NCI-H1105 (cell line): ENCODE measurements at places on chromosomes 16 and 17.

DNA sequence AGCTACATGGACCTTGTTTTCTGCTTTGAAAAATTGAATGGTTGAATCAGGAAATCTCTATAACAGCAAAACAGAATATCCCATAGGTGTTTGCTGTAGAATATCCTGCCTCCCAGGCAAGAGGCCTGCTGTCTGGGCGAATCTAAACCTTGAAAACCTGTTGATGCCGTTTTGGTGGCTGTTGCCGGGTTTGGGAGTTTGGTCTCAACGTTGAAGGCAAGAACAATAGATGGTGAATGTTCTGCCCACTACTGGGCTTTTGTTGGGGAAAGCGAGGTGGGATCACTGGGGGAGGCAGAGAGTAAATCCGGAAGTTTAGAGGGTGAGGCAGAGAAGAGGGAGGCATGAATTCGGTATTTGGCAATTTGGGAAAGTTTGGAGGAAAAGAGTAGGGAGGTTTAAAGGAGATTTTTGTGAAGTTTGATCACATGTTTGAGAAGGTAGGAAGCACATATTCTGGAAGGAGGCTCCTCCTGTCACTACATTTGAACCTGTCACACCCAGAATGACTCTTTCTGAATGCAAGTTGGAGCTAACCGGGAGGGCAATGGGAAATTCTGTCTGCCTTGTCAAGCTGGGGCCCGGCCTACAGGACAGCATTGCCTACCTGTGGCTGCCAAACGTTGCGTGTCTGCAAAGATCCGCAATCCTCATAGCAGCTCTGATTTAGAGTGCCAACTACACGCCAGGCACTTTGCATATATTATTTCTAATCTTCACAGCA is 46.5 kb downstream of the GPRC5B start:
- no peak for DNase-seq

GRCh38 chr16:48272837-48273421 is 25.6 kb upstream of the ABCC11 start:
- no peak for DNase-seq

GRCh38 chr17:39920218-39921210 is 2.1 kb upstream of the GSDMB start:
- DNase-seq: no peak

DNA sequence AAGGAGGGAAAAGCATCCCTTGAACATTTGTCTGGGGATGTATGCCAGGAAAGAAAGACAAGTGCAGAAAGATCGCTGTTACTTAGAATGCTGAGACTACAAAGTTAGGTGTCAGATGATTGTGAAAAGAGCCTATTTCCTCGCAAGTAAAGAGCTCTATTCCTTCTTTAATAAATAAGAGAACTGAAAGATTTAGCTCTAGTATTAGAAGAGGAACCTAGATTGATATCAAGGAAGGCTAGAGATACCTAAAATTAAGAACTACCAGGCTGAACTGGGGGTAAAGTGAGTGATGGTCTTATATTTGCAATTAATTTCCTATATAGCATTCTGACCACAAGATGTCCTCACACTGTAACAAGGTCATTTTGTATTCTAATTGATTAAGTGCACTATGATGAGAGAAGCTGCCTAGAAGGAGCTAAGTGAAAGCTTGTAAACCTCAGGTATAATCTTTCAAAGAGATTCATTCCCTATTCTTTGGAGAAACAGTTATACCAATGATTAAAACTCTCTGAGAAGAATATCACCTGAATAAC is 62.3 kb downstream of the SSH2 start:
- no peak for DNase-seq

GRCh38 chr16:3020247-3020603 is at the start of gene TNFRSF12A:
TSS of gene TNFRSF12A (plus strand) at chr16:3020368. CDS start at chr16:3020398, 30 bp downstream.
- DNase-seq: no peak

DNA sequence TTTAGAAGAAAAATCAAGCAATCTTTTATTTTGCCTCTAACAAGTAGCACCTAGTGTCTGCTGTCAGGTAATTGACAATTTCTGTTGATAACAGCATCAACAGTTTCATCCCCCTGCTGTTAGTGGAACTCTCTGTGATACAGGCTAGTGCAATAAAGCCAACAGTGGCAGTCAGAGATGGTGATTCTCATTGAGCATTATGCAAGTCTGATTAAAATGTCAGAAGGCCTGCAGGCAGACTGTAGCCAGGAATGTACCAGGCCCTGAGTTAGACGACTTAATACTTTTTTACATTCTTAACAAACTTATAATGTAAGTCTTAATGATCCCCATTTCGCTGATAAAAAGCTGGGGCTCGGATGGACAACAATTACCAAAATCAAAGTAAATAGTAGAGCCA is 14.6 kb downstream of the CYLD start:
- DNase-seq: no peak

- peak; percentile 39 for DNase-seq
Observed at GRCh38 chr16:21156767-21157467, 1.6 kb upstream of the LDAF1 start.

GRCh38 chr16:87196231-87196630 is 121.0 kb downstream of the C16orf95 start:
- DNase-seq: no peak

DNA sequence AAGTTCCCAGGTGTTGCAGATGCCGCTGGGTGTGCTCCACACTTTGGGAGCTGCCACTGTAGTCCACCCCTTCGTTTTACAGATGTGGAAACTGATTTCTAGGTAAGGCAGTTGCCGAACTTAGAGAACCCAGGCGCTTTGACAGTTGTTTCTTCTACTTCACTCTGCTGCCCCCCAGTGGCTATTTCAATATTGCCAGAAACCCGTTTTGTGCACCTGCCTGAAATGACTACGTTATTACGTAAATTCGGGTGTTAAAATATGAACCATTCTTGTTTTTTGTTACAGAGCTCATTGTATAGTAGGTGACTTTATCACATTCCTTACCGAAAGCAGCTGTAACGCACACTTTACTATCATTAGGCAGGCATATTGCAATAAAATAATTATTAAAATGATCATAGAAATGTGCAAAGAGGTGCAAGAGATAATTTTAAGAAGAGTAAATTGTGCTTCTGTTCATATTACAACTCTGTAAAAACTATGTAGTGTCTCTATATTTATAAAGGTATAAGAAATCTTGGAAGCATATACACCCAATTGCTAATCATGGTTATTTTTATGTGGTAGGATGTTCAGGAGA is 44.9 kb downstream of the OTOA start:
- DNase-seq: peak; percentile 63
